ENCODE measurements at places on chromosomes 13 and 19. TPM values are rescaled to one million over a fixed set of nuclear protein-coding genes. Genes with fewer than 3 reads are reported as not detected.

DNA sequence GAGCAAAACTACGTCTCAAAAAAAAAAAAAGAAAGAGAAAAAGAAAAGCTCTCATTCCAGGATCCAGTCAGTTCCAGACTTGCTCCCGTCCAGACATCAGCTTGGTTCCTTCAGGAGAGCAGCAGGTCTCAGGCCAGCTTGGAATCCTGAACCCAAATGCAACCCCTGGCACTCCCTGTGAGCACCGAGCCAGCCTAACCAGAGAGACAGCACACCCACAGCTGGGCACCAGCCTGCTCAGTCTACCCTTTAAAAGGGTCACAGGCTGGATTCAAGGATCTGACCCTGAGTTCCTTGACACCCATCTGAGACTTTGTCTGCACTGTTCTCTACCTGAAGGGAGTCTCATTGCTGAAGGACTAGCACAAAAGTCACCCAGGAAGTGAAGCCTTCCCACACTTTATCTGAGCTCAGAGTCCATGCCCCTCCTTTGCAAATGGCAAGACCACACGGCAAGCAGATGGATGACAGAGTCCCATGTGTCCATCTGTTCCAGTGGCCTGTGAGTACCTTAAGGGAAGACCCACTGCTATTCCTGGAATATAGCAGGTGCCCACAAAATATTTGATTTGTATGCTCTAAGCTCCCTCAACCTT, 1.4 kb downstream of the PEPD start:
- no peak for DNase-seq

GRCh38 chr13:99545979-99546378, 44.7 kb downstream of the TM9SF2 start:
- DNase-seq, result no peak

GRCh38 chr19:49779731-49780555, 13.1 kb downstream of the AP2A1 start:
- no peak for DNase-seq

DNA sequence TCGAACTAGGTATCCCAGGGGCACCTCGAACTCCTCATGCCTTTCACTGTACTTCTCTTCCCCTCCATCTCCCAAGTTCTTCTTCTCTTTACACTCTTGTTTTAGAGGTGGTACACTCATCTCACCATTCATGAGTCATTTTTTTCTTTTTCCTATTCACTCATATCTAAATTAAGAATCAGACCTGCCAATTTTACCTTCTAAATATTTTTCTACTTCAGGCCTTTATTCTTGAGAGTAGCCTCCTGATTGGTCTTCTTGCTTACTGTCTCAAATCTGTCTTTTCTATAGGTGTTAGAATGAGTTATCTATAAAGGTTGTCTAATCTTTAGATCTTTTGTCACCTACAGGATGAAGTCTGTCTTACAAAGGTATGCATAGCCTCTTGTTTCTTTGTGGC, 20.7 kb downstream of the TDRD3 start:
- no peak for DNase-seq

GRCh38 chr13:47168066-47168465, 271.2 kb upstream of the HTR2A start:
- DNase-seq, result peak; percentile 39

SLC46A3 gene
- 7.6 TPM for total RNA-seq

Data from RPMI7951 (cell line).